ENCODE measurements at places on chromosomes 1 and 21.

DNA sequence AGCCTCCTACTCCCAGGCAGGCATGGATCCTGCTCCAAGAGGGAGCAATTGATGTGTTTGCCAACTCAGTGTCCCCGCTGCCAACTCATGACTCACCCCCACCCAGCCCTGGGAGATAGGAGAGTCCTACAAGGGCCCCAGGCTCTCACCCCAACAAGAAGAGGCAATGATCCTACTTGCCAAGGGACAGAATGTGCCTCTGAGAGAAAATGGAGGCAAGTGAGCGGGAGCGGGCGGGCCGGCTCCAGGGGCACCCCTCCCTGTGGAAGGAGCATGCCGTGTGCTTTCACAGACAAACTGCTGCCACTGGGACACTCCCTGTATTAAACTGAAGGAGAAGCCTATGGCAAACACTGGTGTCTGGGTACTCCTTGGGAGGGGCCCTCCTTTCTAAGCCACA lies 16.7 kb downstream of the PKP1 start:
- no peak for DNase-seq

DNA sequence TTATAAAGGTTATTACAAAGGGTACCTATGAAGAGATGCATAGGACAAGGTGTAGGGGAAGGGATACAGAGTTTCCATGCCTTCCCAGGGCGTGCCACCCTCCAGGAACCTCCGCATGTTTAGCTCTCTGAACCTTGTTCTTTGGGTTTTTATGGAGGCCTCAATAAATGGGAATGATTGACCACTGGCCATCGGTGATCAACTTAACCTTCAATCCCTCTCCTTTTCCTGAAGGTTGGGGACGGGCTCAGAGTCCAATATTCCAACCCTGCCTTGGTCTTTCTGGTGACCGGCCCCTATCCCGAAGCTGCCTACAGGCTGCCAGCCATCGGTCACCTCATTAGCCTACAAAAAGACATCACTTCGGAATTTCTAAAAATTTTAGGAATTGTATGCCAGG lies 11.7 kb downstream of the CD244 start:
- DNase-seq, result no peak

GRCh38 chr1:1020000-1020404 lies at the start of gene AGRN:
Gene AGRN, plus strand, starts transcription at chr1:1020120. Its CDS starts 53 bp downstream, at chr1:1020173.
- no peak for DNase-seq

DNA sequence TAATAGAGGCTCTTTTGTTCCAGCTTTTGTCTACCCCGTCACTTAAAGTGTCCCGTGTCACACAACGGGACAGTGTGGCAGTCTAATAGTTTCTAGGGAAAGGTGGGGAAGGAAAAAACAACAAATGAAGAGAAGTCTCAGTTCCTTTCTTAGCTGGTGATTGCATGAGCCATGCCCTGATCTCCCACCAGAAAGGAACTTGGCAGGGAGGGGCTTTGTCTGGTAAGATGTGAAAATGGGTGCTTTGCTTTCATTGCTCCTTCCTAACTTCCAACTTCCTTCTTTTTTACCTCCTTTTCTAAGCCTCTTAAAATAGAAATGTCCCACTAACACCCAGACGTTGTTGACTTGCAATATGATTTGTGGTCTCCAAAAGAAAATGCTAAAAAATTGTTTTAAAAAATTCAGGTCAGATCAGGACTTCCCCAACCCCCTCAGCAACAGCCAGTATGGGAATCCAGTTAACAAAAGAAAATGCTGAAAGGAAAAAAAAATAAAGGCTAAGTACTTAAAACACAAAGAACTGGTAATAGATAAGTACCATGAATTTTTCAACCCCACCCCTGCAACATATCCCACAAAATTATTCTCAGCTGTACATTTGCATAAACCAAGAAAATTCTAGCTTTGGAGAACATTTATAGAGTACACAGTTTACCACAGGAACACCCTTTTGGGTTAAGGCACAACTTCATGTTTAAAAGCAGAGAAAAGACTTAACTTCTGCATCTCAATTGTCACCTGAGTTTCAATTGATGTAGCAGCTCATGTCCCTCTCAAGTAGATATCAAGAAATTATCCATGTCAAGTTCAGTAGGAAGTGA lies 106.2 kb downstream of the NIBAN1 start:
- DNase-seq, result no peak

DNA sequence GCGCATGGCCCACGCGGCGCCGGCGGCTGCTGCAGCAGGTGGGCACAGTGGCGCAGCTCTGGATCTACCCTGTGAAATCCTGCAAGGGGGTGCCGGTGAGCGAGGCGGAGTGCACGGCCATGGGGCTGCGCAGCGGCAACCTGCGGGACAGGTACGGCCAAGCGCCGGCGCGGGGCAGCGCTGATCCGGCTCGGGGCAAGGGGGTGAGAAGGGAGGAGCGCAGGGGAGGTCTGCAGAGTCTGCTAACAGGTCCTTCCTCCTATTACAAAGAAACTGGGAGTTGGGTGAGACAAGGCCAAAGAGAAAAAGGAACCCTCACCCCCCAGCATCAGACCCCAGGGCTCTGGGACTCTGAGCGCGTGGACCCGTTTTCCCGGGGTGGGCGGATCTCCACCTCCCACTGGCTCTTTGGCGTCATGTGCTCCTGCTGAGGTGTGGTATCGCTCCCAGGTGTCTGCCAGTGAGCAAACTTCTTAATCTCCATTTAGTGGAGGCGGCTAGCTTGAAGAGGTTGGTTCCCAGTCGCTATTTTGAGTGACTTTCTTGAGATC lies 431 bp downstream of the MTARC1 start:
- DNase-seq, result peak; percentile 28

DNA sequence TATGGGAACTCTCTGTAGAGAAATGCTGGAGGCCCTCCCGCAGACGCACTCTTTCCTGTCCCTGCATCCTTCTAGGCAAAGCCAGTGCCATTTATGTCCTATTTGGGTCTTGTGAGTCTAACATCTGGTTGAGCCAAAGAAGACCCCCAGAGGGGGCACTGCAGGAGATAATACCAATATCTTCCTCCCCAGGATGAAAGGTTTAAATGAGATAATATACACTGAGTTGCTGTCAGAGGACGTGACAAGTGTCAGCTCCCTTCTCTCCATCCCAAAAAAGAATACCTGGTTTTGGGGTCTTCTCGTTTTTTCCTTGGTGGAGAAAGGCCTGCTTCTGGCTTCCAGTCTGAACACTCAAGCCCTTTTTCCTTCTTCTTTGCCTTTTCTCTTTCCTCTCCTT lies 7.6 kb downstream of the TCEA3 start:
- DNase-seq, result no peak

GRCh38 chr1:200107004-200107470 lies 79.5 kb downstream of the NR5A2 start:
- no peak for DNase-seq

- no peak for DNase-seq
These were observed 184.1 kb upstream of the IVNS1ABP start for GRCh38 chr1:185501099-185501498.

DNA sequence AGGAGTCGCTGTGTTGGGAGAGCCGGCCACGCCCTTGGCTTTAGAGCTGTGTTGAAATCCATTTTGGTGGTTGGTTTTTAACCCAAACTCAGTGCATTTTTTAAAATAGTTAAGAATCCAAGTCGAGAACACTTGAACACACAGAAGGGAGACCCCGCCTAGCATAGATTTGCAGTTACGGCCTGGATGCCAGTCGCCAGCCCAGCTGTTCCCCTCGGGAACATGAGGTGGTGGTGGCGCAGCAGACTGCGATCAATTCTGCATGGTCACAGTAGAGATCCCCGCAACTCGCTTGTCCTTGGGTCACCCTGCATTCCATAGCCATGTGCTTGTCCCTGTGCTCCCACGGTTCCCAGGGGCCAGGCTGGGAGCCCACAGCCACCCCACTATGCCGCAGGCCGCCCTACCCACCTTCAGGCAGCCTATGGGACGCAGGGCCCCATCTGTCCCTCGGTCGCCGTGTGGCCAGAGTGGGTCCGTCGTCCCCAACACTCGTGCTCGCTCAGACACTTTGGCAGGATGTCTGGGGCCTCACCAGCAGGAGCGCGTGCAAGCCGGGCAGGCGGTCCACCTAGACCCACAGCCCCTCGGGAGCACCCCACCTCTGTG lies 4.7 kb downstream of the C1orf35 start:
- DNase-seq, result no peak

DNA sequence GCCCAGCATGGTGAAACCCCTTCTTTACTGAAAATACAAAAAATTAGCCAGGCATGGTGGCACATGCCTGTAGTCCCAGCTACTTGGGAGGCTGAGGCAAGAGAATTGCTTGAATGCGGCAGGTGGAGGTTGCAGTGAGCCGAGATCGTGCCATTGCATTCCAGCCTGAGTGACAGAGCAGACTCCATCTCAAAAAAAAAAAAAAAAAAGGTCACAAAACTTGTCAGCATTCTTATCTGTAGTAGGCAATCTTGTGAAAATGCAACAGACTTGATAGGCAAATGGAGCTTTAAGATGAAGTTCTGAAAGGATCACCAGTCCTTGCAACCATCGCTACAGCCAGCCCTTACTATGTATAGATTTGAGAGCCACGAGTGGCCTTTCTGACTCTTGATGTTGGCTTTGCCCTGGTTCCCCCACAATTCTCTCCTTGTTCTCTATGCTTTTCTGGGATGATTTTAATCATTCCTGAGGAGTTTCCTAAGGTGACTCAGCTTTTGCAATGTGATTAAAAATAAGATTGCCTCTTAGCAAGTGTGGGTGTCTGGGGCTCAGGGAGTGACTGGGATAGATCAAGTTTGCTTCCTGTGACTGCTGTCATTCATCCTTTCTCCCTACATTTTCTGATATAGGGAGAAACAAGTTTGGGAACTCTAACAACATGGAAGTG lies 7.1 kb upstream of the MAP1LC3C start:
- DNase-seq, result no peak

DNA sequence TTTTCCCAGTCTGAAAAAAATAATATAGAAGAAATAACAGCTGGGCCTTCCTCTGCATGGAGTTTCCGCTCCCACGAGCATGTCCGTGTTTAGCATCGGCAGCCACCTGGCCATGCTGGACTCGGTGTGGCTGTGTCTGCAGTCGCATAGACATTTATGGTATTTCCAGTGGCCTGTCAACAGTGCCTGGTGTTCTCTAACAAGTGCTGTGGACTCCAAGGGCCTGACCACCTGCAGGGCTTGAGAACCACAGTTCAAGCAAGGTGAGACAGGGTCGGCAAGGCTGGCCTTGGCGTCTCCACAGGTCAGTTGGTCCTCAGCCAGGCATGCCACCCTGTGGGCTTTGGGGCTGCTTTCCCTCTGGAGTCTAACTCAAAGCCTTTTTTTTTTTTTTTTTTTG lies 124.8 kb downstream of the PGBD5 start:
- DNase-seq, result peak; percentile 45

All from NCI-H1694 treated with DMSO at 0.1 percent for 48 hours (cell line).